Eye (tissue), 1 donor: ENCODE measurements at places on chromosomes 1 and 21.

- no peak for DNase-seq
Observed at GRCh38 chr1:192629612-192630011, 6.3 kb upstream of the RGS13 start.

GRCh38 chr21:34185026-34185750, 111.8 kb downstream of the MRPS6 start:
- peak; percentile 82 for DNase-seq

DNA sequence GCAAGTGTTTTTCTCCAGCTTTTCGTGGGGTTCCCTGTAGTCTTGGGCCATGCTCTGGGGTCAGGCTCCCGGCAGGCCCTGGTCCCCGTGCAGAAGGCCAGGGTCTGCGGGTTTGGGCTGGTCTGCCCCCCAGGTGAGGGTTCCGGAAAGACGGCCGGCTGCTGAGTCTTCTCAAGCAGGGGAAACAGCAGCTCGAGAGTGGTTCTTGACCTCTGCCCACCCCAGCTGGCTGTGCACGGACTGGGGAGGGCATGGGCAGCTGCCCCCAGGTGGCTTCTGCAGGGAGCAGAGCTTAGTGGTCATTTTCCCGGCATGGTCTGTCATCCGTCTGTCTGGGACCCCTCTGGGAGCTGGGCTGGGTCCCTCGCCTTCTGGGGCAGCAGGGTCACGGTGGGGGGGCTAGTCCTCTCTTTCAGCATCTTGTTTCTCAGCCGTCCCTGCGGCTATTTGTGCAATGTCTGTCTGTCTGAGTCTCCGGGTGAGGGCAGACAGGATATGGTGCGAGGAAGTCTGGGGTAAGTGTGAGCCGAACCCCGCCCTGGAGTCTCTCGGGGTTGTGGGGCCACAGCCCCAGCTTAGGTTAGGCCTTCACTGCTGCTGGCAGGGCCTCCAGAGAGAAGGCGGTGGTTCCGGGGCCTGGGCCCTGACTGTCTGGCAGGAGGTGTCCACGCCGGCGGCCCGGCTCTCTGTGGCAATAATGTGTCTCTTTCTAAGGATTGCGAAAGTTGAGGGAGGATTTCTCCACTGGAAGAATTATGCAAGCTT, 6.1 kb downstream of the SKI start:
- DNase-seq = no peak

DNA sequence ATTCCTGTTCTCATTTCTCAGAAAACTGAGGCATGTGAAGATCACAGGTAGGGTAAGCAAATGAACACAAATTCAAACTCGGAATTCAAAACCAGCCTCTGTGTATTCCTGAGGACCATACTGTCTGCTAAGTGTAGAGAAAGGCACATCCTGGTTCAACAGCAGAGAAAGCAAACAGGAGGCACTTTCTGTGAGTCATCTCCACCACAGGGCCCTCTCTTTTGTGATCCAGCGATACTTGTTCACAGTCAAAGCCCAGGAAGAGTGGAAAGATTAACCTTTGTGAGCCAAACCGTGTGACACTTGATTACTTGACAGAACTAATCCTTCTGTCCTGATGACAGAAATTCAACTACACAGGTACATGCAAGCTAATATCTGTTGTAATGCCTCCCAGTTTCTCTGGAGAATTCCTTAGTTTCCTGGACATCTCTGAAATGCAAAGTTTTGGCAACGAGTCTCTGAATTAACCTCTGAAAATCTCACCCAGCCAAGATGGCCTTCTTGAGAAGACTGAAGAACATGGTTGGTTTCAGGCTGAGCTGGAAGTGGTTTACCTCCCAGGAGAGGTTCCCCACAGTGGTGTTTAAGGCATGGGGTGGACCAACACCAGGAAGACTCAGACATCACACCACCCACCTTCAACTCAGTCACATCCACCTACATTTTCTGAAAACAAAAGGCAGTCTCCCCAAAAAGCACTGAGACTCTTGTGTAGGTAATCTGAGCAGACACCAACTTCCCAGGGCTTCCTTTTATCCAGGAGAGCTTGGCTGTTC, 98.2 kb upstream of the ERG start:
- no peak for DNase-seq

GRCh38 chr21:45641480-45642035, 2.0 kb upstream of the PCBP3 start:
- peak; percentile 31 for DNase-seq

DNA sequence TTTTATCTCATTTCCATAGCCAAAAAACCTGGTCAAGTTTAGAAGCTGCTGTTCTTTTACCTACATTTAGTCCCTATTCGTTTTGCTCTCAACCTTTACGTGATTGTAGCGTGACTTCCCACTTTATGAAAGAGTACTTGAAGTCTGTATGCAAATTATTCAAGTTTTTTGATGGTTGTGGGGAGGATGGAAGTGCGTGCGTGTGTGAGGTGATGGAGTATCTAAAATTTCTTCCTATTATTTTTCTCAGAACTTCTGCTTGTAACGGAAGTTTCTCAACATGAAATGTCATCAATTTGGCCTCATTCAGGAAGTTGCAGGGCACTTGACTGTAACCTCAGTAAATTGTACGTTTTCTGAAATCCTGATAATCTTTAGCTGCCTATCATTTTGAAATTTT, 64.0 kb downstream of the SAMSN1 start:
- DNase-seq = no peak

DNA sequence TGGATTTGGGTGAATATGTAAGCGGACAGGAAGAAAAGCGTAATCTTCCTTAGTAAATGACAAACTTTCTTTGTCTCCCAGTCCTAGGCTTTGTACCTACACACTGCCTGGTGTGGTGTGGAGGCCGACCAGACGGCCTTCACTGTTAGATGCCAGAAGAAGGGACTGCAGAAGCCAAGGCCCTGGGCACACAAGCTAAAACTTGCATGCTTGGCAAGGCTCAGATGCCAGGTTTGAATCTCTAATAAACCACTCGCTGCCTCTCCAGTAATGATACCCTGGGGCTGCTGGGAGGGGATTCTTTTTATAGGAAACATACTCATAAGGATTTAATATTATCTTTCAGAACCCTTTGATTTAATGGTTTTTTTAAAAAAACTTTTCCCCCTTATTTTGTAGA, 263.8 kb downstream of the PTPRC start:
- DNase-seq = no peak

DNA sequence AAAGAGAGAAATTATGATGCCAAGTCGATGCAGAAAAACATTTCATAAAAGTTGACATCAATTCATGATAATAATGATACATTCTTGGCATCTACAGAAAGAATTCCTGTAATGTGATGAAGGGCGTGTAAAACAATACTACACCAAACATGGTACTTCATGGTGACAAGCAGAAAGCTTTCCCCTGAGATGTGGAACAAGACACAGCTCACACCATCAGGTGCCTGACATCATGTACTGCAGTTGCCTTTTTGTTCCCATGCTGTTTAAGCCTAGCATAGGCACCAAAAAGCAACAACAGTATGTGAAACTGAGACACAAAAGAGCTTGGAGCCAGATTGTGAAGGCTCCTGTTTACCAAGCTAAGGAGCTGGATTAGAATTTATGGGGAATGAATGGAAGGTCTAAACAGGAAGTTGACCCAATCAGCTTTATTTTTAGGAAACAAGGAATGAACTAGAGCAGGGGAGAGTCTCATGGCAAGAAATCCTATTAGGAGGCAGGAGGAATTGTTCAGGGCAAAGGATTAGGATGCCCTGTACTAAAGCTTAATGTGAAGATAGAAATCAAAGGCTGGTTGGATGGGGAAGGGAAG, 67.2 kb downstream of the SYDE2 start:
- no peak for DNase-seq

- no peak for DNase-seq
Observed at GRCh38 chr1:116667078-116667574, 407 bp downstream of the IGSF3 start.

GRCh38 chr1:160743266-160743665, 4.2 kb downstream of the SLAMF7 start:
- no peak for DNase-seq

GRCh38 chr1:94117259-94117851, 3.6 kb downstream of the ABCA4 start:
- DNase-seq = no peak

DNA sequence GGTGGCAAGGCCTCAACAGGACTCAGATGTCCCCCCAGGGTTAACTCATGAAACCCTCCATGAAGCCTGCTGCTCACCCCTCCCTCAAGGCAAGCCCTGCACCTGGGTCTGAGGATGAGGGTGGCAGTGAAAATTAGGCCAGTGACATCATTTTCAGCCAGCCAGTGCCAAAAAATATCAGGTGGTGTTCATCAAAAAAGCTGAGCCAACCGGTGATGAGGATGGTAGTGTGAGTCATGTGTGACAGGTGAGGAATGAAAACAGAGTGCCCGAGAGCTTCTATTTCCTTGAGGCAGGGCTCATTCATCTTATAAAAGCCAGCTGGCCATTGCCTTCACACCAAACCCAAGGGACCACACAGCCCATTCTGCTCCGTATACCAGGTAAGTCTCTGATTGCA, at the start of gene SPRR1A:
Gene SPRR1A, plus strand, starts transcription at position 339 of the 400 bp plus-strand sequence. CDS start 1,150 bp downstream, outside the sequence.
- DNase-seq = no peak

GRCh38 chr1:111253876-111254275, 26.4 kb downstream of the CHI3L2 start:
- DNase-seq = no peak

DNA sequence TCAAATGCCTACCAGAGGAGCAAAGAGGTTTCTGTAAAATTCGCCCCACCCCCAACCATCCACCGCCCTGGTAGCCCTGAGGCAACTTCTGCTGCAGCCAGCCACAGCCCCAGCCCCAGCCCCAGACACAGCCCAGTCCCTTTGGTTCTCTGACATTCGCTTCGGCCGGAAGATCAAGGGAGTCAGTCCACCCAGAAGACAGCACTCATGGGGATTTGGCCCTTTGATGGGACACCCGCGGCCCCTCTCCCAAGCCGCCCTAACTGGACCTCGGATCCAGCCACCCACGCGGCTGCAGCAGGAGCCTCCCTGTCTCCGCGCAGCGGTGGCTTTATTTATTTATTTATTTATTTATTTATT, 3881.0 kb downstream of the SRGAP2C start:
- DNase-seq = no peak

GRCh38 chr1:40736085-40736531, 44.6 kb downstream of the NFYC start:
- DNase-seq = peak; percentile 46

DNA sequence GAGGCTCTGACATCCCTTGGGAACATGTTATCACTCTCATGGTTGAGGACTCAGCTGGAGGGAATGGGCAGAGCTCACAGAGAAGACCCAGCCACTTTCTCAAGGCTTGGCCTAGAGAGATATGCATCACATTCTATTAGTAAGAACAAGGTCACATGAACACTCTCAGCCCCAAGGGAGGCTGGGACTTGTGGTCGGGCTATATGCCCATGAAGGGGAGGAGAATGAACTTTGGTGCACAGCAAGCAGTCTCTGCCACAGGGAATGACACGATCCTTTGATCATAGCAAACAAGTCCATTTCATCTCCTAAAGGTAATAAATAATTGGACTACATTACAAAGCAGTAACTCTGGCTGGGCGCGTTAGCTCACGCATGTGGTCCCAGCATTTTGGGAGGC, 105.7 kb downstream of the SYF2 start:
- no peak for DNase-seq

- DNase-seq = no peak
Observed at GRCh38 chr1:7187112-7187493, 401.8 kb downstream of the CAMTA1 start.

GRCh38 chr1:217605390-217605789, 25.5 kb downstream of the GPATCH2 start:
- no peak for DNase-seq

GRCh38 chr21:44082648-44083440, 24.4 kb upstream of the PWP2 start:
- DNase-seq = peak; percentile 4

- DNase-seq = no peak
Observed at GRCh38 chr1:229554886-229555621, 3.5 kb downstream of the ABCB10 start.

GRCh38 chr1:247417831-247418230, 1.9 kb downstream of the NLRP3 start:
- DNase-seq = no peak

DNA sequence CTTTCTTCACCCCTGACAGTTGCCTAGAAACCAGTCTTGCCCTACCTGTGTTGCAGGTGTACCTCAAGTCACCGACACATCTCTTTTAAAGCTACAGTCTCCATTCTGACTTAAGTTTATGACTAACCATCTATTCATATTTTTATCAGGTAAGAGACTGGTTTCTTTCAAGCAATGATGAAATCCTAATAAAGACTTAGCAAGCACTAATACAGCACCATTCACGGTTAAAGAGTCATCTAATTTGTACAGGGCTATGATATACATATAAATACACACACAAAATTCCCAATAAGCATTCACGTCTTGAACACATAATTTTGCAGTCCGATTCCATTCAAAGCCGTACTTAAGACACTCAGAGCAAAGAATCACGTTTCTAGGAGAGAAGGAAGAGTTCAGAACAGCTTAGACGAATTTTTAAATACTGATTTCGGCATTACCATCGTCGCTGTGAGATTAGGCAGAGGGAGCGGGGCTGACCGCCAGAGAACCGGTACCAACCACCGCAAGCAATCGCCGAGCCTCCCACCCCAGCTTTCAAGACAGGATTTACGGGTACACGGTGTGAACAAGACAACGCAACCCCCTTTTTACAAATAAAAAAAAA, 943 bp downstream of the ERRFI1 start:
- peak; percentile 74 for DNase-seq

DNA sequence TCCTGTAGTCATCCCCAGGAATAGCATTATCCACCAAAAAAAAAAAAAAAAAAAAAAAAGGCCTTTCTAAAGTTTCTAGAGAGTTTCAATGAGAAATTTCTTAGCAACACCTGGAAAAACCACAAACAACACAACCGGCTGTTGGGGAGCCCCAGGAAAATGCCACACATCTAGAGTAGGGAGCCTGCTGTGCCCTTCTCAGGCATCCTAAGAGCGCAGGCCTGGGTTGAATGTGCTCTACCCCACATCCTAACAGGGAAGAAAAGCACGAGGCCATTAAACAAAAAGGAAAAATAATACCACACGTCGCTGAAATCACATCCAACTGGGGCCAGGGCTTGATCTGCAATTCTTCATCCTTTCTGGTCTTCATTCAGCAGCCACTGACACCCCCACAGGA, 367.5 kb downstream of the TGFB2 start:
- no peak for DNase-seq

- peak; percentile 10 for DNase-seq
Observed at GRCh38 chr21:28235169-28235895, 757.3 kb downstream of the LTN1 start.

- peak; percentile 44 for DNase-seq
Observed at GRCh38 chr1:240258910-240259309, 167.2 kb downstream of the FMN2 start.

GRCh38 chr1:41712695-41713094, 206.0 kb downstream of the HIVEP3 start:
- peak; percentile 52 for DNase-seq

DNA sequence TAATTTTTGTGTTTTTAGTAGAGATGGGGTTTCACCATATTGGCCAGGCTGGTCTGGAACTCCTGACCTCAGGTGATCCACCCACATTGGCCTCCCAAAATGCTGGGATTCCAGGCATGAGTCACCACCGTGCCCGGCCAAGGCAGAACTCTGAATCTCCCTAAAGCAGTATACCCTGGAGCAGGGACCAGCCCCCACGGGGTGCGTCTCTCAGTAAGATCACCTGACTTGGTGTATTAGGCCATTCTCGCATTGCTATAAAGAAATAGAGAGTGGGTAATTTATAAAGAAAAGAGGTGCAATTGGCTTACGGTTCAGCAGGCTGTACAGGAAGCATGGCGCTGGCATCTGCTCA, 14.2 kb downstream of the DFFB start:
- no peak for DNase-seq
